ENCODE measurements at places on chromosomes 2 and 18.

- no peak for DNase-seq
Observed at GRCh38 chr2:113251118-113251517, 27.6 kb downstream of the PAX8 start.

- DNase-seq: peak; percentile 60
Observed at GRCh38 chr2:72887032-72887739, at the start of gene SPR. Gene SPR, plus strand, starts transcription at chr2:72887408. Its CDS starts 25 bp downstream, at chr2:72887433.

DNA sequence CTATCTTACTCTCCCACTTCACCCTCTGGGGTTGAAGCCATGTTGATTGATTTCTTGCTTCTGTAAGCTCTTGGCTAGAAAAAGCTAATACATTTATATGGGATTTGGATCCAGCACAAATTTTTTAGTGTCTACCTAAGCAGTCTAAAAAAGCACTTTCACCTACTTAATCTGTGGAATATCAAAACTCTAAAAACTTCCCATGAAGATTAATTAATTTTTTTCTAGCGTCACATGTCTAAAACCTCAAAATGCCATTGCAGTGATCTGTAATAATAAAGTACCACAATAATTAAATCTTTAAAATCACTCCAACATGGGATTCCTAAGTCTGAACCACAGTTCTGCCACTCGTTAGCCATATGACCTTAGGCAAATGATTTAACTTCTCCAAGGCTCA is 180.1 kb downstream of the EN1 start:
- no peak for DNase-seq

GRCh38 chr2:235970204-235971040 is 197.8 kb downstream of the GBX2 start:
- DNase-seq: no peak

DNA sequence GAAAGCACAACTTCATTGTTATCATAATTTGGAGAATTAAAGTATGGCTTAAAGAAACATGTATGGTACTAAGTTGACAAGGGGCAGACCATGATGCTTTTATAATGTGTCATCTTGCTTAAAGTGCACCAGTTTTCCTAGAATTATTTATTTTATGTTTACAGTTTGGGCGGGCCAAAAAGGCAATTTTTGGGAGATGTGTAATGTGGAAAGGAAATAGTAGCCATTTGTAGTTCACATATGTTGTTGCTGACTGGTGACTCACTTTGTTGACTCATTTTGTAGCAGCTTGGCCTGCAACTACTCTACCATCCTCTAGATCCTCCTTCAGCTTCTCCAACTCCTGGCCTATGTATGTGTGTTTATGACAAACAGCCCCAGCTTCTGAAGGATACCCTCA is 7.7 kb downstream of the ZSCAN30 start:
- peak; percentile 76 for DNase-seq

- DNase-seq: no peak
Observed at GRCh38 chr2:207064128-207064690, 101.5 kb downstream of the KLF7 start.

DNA sequence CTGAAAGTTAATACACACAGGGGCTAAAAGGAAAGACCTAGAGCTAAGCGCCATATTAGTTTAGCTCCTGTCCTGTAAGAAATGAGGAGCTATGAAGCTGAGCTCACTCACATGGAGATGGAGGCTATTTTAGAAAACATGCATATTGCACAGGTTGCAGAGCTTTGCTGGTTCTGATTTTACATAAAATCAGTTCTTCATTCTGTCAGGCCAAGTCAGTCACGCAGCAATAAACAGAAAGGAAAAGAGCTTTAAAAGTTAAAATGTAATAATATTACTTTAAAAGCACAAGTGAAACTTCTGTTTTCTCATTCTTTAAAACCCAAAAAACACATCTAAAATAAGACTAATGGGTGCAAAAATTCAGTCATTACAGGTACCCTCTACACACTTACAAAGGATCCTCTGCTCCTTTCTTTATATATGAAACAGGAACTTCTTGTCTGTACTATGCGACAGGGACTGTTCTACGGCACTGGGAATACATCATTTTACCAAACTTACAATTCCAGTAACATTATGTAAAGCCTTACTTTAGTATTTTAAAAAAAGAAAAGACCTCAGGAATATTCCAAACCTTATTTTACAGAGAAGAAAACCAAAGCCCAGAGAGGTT is 113.8 kb downstream of the THADA start:
- no peak for DNase-seq

GRCh38 chr2:160036736-160037135 is 25.7 kb downstream of the PLA2R1 start:
- no peak for DNase-seq

DNA sequence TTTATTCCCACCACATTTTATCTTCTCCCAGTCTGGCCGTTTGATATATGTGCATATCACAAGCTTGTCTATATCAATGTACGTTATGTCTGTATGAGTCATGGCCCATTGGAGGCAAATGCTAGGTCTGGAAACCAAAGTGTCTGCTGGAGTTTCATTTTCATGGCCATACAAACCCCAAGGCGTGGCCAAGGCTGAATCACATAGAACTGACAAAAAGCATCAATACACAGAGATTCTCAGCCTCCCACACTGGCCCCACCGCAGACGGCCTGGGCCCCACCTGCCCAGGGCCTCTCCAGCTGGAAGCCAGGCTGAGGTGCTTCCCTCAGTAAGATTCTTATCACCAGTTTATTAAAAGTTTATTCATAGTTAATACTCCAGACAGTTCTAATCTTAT is 40.5 kb upstream of the SALL3 start:
- no peak for DNase-seq

- no peak for DNase-seq
Observed at GRCh38 chr2:179595284-179595683, 266.1 kb downstream of the ZNF385B start.

GRCh38 chr2:17788773-17789172 is 27.5 kb upstream of the MSGN1 start:
- no peak for DNase-seq

DNA sequence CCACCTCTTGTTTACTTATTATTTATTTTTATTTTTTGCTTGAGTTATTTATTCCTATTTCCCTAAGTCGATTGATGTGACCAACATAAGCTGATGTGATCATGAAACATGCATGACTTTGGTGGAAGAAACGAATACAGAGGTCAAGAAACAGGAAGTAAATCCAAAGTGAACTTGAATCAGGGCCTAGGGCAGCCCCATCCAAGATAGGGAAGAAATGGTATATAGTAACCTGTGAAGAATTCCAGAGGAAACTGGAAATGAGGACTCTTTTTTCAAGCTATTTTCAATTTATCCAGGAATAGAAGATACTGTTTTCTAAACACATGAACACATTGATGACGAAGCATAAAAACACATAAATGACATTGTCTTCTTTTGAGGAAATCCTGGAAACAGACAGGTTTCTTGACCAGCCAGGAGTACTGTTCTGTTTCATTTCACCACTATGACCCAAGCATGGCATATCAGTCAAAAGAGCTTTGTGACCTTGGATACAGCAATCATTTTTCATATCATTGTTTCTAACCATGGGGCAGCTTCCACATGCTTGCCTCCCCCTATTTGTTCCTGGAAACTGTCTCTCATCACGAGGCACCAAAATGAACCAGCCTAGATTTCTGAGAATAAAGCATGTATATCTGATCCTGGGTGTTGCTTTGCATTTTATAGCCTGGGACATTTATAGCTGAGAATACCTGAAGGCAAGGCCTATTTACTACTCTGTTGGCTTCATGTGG is 9.1 kb upstream of the LCLAT1 start:
- DNase-seq: no peak

DNA sequence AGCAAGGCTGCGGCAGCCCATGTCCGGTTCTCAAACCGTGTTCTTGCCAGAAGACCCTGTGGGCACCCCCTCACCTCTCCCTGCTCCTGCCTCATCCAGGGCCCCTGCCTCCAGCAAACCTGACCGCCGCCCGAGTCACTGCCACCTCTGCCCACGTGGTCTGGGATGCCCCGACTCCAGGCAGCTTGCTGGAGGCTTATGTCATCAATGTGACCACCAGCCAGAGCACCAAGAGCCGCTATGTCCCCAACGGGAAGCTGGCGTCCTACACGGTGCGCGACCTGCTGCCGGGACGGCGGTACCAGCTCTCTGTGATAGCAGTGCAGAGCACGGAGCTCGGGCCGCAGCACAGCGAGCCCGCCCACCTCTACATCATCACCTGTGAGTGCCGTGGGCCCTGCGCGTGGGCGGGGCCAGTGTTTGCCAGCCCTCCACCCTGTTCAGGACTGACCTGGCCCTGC is 32.2 kb downstream of the MTERF4 start:
- DNase-seq: no peak

- DNase-seq: no peak
Observed at GRCh38 chr2:184370954-184371353, 227.4 kb upstream of the ZNF804A start.

GRCh38 chr18:79540904-79541282 is 138.7 kb upstream of the CTDP1 start:
- DNase-seq: no peak

DNA sequence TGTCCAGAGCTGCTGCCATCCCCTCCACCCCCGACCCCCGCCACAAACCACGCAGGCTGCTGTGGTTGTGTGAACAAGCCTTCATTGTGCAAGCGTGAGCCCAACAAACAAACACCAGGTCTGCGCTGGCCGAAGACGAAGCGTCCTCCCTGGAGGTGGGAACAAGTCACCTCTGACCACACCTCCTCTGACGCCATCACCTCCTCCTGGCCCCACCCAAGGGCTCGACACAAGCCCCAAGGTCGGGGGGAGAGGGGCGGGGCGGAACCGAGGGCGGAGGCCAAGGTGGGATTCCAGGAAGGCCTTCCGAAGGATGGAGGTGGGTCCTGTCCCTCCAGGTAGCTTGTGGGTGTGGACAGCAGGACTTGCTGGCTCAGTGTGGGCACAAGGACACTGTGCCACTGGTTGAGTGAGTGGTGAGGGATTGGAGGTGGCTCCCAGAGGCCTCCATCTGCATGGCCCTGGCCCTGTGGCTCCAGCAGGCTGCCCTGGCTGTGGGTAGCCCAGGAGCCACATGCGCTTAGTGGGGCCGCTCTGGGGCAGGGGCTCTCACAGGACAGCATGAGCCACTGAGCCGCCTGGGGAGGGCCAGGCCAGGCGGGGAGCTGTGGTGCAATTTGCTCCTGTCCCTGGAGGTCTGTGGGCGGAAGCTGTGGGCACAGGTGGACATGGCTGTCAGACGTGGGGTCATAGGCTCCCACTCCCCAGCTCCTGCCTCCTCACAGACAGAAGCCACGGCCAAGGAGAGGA is 7.4 kb upstream of the GPR17 start:
- DNase-seq: no peak

GRCh38 chr2:197278799-197279763 is 31.5 kb downstream of the ANKRD44 start:
- peak; percentile 49 for DNase-seq

GRCh38 chr18:13584825-13585224 is 141.5 kb downstream of the FAM210A start:
- no peak for DNase-seq

GRCh38 chr2:207088276-207088675 is 77.5 kb downstream of the KLF7 start:
- no peak for DNase-seq

DNA sequence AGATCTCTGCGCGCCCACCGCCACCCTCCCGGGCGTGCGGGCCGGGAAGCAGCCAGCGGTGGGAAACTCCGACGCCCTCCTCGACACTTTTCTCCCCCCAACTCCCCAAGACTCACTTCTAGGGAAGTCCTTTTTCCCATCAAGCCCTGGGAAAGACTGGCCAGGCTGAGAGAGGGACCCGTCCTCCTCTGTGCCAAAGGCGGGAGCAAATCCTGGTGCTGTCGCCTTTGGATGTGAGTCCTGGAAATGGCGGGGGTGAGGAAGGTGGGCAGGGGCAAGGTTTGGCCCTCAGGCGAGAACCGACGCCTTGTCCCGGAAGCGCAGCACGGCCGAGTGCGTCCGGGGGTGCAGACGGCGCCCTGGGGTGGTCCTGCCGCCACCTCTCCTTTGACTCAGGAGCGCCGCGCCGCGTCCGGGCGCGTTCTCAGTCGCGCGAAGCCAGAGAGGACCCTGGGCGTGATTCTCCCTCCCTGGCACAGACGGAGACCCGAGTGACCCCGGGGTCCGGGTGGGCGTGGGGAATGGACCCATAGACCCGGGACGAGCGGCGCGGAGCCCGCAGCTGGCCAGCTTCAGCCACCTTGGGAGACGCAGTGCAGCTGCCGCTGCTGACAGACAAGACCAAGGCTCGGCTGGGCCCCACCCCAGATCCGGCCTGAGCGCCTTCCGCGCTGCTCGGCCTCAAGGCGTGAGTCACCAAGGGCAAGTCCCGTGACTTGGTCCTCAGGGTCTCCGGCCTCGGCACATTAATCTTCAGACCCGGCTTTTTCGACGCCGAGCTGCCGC is 3.5 kb upstream of the LBX2 start:
- DNase-seq: peak; percentile 79

GRCh38 chr2:152466980-152467676 is 132.2 kb downstream of the FMNL2 start:
- DNase-seq: peak; percentile 48

GRCh38 chr2:240810621-240811020 is 9.4 kb downstream of the KIF1A start:
- DNase-seq: no peak

- DNase-seq: no peak
Observed at GRCh38 chr2:220704810-220705209, 867.3 kb downstream of the EPHA4 start.

DNA sequence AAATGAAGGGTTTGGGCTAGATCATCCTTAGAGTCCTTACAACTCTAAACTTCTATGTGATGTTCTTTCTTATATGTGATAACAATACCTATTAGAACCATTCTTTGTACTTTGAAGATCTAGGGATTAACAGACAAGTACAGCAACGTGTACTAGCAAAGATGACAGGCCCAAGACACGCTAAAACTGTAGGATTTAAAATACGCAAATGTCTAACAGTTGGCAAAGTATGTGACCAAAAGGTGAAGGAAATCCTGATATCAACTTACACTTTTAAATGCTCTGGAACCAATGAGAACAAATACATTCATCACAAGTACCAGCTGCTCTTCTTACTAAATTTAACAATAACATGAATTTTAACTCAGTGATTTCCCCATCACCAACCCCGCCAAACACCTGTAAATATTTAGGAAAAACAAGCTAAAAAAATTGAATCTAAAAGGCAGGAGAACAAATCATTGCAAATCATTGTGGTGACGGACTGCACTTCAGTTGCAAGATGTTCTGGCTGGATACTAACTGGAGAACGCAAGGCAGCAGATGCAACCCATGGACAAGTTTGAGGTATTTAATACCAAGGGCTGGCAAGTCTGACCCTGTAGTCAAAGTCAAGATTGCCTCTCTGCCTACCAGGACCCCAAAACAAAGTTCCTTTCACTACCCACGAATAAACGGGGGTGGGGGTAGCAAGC is 1.4 kb downstream of the ANKRD44 start:
- DNase-seq: no peak

DNA sequence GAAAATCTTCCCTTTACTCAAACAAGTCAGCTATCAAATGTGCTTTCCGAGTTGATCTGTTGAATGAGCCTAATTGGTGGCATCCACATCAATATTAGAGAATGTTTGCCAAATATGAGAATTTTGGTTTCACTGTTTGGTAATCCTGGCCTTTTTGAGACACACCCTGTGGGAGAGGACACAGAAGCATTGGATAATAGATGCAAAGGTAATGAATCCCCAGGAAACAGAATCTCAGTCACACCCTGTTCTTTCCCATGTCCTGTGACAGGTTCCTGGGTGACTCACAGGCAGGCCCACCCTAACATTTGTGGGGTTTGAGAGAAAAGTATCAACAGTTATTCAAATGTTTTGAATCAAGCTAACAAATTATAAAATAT is 99.8 kb upstream of the PELI1 start:
- DNase-seq: no peak

- no peak for DNase-seq
Observed at GRCh38 chr2:54289917-54290316, 33.9 kb upstream of the TSPYL6 start.

- DNase-seq: no peak
Observed at GRCh38 chr18:75261430-75262223, 51.0 kb downstream of the TSHZ1 start.

- no peak for DNase-seq
Observed at GRCh38 chr2:67755156-67755882, 307.5 kb downstream of the C1D start.
